ENCODE measurements at places on chromosomes 6 and 20.

- peak; percentile 73 for DNase-seq
These were observed 348.3 kb downstream of the BCKDHB start for GRCh38 chr6:80454661-80455365.

DNA sequence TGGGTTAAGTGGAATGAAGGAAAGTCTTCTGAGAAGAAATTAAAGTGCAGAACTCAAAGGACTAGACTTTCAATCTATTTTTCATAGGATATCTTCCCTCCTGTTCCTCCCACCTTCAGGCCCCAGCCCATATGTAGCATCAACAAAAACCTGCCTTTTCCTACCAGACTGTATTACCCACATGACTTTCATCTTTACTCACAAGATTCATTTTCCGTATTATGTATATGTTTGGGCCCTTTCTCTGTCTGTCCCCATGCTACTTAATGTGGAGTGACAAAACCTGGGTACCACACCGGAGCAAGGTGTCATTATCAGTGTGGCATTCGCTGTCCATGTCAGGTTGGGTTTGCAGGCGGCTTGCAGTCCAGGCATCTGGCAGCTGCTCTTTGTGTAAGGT lies 18.8 kb upstream of the CNR1 start:
- DNase-seq, result no peak

- no peak for DNase-seq
These were observed 30.5 kb upstream of the XRN2 start for GRCh38 chr20:21272679-21273078.

GRCh38 chr6:117906958-117907600 lies at the start of gene SLC35F1:
Gene SLC35F1 (plus strand): TSS chr6:117907264.
- no peak for DNase-seq

GRCh38 chr20:61169874-61170273 lies 82.2 kb upstream of the CDH4 start:
- no peak for DNase-seq

- DNase-seq, result peak; percentile 11
These were observed 62.6 kb downstream of the NRSN1 start for GRCh38 chr6:24188578-24189080.

Data from foreskin keratinocyte (primary cell).